ENCODE measurements at places on chromosomes 13 and 19. TPM values are rescaled to one million over a fixed set of nuclear protein-coding genes. Genes with fewer than 3 reads are reported as not detected.

DNA sequence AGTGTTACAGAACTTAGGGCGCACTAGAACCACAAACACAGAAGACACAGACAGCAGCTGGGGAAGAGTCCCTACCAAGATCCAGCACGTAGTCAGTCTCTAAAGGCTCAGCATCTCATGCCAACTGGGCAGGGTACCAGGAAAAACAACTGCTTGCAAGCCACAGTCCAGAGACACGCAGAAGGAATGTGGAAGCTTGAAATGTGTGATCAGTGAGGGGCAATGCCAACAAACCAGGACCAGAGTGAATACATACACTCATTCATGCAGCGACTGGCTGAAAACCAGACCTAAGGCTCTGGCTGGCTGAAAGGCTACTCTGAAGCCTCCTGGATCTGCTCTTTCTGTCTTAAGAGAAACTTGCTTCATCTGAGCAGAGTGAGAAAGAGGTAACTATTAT, 1484.8 kb downstream of the EFNB2 start:
- DNase-seq = no peak

DNA sequence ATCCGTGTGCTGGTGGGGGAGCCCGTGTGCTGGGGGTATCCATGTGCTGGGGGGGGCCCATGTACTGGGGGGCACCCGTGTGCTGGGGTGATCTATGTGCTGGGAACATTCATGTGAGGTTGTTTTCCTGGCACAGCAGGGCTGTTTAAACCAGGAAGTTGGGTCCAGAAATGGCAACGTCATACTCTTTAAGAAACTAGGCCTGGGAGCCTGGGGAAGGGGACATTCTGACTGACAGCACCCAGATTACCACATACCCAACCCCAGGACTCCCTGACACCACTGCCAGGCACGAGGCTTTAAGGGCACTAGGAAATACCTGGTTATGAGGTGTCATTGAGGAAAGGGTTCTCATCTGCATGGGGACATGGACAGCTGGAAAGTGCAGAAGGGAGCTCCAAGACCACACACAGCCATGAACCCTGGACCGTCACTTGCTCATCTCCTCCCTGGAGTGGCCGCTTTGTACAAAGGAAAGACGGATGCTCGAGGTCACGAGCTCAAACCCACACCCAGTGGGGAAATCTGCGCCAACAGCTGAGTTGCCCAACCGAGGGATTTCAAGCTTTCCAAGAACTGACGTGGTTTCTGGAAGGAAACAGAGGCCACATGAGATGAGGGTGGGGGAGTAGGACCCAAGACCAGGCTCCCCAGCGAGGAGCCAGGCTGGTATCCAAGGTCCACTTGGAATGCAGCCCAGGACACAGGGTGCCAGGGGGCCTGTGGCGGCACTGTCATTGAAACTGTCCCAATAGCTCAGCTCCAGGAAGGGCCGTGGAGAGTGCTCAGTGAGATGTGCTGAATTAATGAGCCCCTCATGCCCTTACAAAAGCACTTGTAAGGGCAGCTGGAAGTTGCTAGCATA, 40.9 kb downstream of the RAB20 start:
- DNase-seq = peak; percentile 71

DNA sequence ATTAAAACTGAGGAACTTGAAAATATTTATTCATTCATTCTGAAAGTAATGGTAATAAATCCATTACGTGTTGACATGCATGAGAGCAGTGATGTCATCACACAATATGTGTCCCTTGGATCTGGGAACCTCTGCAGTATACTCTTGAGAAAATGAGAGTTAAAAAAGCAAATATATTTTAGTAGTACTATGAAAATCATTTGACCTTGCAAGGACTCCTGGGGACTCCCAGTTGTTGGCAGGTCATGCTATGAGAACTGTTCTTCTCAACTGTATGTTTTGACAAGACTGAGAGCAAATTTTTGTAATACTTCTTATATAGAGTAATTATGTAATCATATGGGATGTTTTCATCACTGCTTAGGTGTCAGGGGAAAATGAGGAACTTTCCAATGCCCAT, 249.4 kb downstream of the PCCA start:
- no peak for DNase-seq

- no peak for DNase-seq
Observed at GRCh38 chr13:108323031-108323430, 53.5 kb downstream of the TNFSF13B start.

DNA sequence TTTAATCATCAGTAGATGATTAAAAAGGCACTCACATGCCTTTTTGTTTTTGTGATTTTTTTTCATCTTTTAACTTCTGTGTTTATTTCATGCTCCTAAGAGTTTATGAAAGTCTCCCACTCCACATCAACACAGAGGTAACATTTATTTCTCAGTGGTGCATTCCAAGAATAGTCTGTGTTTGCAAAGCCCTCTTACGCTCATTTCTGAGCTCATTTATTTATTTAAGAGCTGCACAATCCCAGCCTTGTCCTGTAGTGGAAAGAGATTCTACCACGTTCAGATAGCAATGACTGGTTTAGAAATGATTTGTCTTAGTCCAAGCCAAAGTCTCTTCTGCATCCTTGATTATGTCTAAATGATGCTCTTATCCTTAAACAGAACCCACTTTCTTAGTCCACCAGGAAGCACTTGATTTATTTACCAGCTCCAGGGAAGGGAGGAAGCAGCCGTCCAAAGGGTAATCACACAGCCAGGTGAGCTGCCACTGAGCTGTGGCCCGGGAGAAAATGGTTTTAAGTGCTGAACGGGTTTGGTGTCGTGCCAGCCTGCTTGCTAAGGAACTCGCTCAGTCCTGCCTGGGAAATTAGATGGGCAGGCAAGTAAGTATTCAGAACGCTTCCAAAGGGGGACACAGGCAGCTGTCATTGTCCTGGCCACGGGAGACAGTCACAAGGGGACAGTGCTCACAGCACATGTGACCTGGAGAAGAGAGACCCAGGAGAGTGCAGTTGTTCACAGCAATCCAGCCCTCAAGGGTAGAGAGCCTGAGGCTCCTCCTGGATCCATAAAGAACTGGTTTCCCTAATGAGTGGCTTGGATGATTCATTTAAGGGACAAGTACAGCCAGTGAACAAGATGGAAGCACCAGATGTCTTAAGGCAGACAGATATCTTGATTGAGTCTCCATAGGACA, 131.8 kb upstream of the WASF3 start:
- peak; percentile 8 for DNase-seq

GRCh38 chr13:61531383-61532065, 115.9 kb upstream of the PCDH20 start:
- no peak for DNase-seq

GRCh38 chr13:110680852-110681251, 25.1 kb downstream of the CARS2 start:
- DNase-seq = no peak

DNA sequence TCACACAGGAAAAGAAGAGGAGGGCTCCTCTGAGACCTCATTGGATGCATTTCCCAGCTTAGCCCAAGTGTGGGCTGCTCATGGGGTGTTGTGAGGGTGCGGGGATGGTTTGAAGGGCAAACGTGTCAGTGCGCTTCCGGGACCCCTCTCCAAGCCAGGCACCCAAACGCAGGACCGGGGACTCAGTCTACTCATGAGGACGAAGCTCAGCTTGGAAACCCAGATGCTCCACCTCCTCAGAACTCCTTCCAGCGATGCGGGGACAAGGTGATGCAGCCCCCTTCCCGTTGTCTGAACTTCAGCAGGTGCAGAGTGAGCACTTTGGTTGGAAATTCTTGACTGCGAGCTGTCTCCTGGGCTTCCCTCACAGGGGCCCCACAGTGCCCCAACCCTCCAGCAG, 33.1 kb upstream of the MTIF3 start:
- no peak for DNase-seq

GRCh38 chr19:40216777-40217026, 1.5 kb downstream of the TTC9B start:
- no peak for DNase-seq

GRCh38 chr13:74768521-74769085, 634.4 kb upstream of the KLF12 start:
- no peak for DNase-seq

DNA sequence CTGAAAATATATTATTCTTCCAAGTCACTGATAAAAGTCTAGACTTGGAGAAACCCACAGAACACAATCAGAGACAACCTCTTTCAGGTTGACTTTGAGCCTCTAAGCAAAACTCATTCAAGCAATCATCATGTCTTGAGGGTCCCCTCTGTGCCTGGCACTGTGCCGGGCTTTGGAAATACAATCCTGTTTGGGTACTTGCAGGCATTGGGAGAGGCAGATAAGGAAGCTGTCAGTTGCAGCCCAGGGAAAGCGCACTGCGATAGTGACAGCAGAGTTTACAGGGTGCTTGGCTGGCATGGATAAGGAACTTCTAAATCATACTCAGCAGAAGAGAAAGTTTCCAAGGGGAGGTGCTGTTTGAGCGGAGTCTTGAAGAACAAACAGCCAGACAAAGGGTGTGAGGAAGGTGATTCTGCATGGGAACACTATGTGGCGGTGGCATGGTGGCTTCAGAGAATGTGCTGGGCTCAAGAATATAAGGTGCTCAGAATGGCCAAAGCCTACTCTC, 9.1 kb downstream of the SERP2 start:
- DNase-seq = no peak

- DNase-seq = no peak
Observed at GRCh38 chr13:24661713-24662112, 18.5 kb upstream of the ATP12A start.

DNA sequence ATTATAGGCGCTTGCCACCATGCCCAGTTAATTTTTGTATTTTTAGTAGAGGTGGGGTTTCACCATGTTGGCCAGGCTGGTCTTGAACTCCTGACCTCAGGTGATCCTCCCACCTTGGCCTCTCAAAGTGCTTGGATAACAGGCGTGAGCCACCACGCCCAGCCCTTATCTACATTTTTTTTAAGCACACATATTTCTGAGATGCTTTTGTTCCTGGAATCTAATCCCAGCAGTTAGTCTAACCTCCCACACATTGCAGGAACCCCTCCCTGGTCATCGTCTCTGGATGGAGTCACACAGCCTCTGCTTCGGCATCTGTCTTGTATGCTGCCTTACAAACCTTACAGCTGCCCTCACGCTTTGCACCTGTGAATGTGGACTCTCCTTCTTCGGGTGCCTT, 15.1 kb upstream of the KATNAL1 start:
- no peak for DNase-seq

DNA sequence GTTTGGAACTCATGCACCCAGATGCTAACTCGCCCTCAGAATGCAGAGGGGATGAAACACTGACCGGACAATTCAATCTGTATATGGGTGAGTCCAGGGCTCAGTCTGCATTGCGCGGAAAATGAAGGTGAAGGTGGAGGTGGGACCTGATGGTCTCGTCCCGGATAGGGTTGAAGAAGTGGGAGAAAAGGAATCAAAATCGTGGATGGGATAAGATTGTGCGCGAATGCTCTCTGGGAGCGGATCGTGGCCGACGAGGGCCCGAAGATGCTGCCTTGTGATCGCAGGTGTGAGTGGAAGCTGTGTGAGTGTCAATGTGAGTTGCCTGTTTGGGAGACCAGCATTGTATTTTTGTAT, 594 bp upstream of the ZNF850 start:
- DNase-seq = no peak

DNA sequence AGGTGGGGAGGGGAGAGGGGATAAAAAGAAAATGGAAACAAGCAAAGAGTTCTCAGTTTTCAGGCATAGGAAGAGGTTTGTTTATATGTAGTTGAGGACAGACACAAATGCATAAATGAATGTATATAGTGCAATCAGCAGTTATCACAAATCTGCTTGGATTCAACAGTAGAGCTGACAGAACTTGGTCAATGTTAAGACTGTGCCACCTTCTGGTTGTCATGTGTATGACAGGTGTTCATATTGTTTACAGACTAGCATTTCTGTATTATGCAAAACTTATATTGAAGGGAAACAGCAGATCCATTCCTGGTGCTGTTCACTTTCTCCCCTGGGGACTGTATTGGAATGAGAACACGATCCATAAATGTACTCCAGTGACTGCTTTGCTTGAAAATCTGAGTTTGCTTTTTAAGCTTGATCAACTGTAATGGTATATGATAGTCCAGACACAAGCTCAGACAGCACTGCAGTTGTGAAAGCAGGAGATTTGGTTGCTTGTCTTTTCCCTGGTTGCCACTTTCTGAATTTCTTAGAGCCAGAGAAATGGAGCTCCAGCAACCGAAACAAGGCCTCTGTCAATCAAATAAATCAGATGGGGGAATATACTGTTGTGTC, 319.5 kb upstream of the OBI1 start:
- DNase-seq = no peak

DNA sequence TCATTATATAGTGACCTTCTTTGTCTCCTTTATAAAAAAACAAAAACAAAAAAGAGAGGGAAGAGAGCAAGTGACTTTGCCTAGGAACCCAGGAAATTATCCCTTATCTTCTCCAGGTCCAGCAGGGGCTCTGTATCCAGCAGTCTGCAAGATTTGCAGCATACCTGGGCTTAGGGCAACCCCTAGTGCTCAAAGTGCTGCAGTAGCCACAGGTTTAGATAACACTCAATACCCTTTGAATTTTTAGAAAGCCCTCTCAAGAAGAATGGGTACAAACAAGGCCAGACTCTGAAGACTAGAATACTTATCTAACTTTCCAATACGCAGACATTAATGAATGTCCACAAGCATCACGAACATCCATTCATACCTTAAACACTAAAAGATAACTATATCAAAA, 43.2 kb downstream of the CCNA1 start:
- DNase-seq = no peak

- DNase-seq = no peak
Observed at GRCh38 chr13:43269037-43269481, 245.7 kb downstream of the DNAJC15 start.

GRCh38 chr19:45972947-45973540, 621 bp downstream of the NOVA2 start:
- DNase-seq = no peak

GRCh38 chr19:3479177-3479833, 1.0 kb downstream of the SMIM24 start:
- no peak for DNase-seq

- DNase-seq = no peak
Observed at GRCh38 chr13:51856998-51857397, 4.8 kb upstream of the CCDC70 start.

The CAMSAP3 gene
- total RNA-seq = 0.15 TPM

The CACNA1A gene
- 0.66 TPM for total RNA-seq

The ZNF729 gene
- total RNA-seq = not detected

The KMT5C gene
- total RNA-seq = 9.2 TPM

The CRX gene
- total RNA-seq = not detected

The OLFM2 gene
- total RNA-seq = 1.4 TPM

The FFAR3 gene
- total RNA-seq = not detected

The JOSD2 gene
- 17.1 TPM for total RNA-seq

The CDX2 gene
- not detected for total RNA-seq

The ZNF665 gene
- total RNA-seq = 0.85 TPM

The TNFSF13B gene
- total RNA-seq = 1.9 TPM

The ADAMTSL5 gene
- 58.1 TPM for total RNA-seq

The ZNF230 gene
- 4.3 TPM for total RNA-seq

Data from heart right ventricle (tissue), 16 donors.